ENCODE measurements at places on chromosomes 7 and 10.

DNA sequence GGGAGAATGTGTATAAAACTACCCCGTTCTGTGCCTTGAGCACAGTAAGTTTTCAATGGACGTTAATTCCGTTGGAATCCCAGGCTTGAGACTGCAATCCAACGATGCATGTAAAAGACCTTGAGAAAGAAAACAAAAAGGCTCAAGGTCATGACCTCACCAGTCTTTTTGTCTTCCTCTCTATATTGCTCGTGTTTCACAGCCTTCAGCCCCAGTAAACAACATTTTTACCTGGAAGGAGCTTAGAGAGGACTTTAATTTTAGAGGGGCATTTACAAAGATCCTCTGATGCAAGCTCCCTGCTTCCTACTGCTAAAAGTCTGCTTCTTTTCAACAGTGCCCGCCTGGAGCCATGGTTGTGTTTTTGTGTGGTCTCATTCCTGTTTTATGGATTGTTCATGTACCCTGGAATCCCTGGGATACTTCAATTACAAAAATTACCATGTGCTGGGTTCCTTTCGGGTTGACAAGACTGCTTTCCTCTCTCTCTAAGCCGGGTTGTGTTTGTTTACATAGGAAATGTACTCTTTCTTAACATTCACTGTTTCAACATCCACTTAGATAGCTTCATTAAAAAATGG lies 320.1 kb upstream of the NFE2L3 start:
- DNase-seq: no peak

DNA sequence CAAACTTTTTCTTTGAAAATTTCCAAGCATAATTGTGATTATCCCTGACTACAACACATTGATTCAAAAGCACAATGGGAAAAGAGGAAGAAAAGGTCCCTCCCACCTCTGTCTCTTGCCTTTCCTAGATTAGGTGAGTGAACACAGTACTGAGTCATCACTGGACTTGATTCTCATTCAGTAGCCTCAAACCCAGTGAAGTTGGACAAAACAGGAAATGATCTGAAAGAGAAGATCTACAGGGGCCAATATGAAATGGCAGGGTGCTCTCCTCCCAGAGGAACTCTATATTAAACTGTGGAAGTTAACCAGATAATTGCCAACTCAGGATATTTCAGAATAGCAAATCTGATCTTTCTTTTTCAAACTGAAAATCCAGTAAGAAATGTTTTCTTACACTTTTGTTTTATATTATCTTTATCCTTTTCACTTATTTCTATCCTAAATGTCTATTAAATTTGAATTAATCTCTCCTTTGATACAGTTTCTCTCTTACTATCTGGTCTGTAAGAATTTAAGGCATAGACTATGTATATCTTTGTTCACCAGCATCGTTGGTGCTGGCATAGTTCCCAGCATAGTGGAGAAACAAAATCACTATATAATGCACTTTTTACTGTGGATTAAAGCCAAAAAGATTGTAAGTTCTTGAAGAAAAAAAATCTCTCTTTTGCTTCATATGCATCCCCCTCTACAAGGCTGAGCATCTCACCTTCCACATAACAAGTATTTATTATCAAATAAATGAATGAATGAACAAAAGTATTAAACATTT lies 41.4 kb upstream of the IKZF1 start:
- no peak for DNase-seq

- DNase-seq: no peak
These were observed 60.9 kb downstream of the MYOF start for GRCh38 chr10:93420944-93421825.

- DNase-seq: no peak
These were observed 15.9 kb upstream of the PRTFDC1 start for GRCh38 chr10:24968349-24968748.

GRCh38 chr10:18658271-18659124 lies 733 bp upstream of the ARL5B start:
- no peak for DNase-seq

GRCh38 chr7:44386139-44386913 lies 60.9 kb upstream of the CAMK2B start:
- no peak for DNase-seq

DNA sequence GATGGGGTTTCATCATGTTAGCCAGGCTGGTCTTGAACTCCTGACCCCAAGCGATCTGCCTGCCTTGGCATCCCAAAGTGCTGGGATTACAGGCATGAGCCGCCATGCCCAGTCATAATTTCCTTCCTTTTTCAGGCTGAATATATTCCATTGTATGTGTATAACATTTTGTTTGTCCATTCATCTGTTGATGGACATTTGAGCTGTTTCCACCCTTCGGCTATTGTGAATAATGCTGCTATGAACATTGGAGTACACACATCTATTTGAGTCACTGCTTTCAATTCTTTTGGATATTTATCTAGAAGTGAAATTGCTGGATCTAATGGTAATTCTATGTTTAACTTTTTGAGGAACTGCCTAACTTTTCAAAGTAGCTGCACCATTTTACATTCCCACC lies 34.6 kb downstream of the TLX1 start:
- no peak for DNase-seq

- DNase-seq: no peak
These were observed 194.5 kb upstream of the LRGUK start for GRCh38 chr7:133932591-133932990.

DNA sequence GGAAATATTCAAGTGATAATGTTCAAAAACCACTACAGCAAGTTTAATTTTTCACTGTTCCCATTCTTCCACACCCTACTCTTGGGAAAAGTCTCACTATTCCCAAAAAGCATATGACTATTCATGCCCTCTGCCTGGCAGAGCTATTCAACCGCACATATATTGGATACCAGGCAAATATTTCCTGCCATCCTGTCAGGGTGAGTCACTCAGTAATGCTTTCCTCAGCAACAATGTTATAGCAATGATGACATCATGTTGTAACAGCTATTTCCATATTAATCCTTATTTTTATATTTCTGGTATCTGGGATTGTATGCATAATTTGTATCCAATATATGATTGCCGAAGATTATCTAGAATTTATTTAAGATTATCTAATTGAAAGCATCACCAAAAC lies 114.0 kb upstream of the PLXDC2 start:
- DNase-seq: no peak

GRCh38 chr7:20560325-20561180 lies 54.9 kb upstream of the ABCB5 start:
- DNase-seq: peak; percentile 11

- no peak for DNase-seq
These were observed 174.3 kb upstream of the FAM3C start for GRCh38 chr7:121570365-121570764.

DNA sequence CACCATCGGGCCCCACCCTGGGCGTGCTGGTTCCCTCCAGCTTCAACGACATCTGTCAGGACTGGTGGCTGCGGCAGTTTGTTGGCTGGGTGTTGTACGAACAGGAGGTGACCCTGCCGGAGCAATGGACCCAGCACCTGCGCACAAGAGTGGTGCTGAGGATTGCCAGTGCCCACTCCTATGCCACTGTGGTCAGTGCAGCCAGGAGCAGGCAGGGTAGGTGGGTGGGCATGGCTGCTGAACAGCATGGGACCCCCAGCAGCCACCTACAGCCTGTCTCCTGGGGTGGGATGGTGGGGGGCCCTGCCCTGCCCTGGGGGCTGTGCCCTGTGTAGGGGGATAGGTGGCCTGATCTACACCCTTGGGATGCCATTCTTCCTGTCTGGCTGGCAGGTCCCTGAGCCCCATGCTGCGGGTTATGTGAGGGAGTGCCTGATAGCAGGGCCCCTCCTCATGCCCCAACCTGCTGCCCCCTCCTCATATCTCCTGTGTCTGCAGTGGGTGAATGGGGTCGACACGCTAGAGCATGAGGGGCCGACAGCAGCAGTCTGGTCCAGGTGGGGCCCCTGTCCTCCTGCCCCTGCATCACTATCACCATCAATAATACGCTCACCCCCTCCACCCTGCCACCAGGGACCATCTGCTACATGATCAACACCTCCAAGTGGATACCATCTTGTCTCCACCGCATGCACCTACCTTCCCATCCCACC lies 56.9 kb downstream of the ZNF727 start:
- DNase-seq: no peak

GRCh38 chr10:118447478-118448270 lies 105.5 kb upstream of the FAM204A start:
- no peak for DNase-seq

DNA sequence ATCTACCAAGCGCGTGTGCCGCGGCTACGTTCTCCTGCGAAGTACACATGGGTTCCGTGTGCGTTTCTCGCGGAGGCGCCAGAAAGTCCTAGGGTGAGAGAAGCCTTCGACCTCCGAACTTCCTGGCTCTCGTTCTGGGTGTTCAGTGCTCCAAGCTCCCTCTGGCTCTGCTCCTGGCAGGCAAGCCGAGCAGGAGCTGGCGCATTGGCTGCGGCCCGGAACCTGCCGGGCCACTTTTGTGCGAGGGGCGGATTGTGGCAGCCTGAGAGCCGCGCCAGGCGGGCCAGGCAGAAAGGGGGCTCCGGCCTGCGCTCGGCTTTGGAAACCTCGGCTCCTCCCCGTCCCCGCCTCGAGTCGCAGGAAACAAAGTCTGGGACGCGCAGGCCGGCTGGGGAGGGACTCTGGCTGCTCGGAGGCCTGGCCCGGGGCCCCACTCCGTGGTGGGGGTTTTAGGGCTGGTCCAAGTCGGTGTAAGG lies 9.6 kb downstream of the EMX2 start:
- no peak for DNase-seq

DNA sequence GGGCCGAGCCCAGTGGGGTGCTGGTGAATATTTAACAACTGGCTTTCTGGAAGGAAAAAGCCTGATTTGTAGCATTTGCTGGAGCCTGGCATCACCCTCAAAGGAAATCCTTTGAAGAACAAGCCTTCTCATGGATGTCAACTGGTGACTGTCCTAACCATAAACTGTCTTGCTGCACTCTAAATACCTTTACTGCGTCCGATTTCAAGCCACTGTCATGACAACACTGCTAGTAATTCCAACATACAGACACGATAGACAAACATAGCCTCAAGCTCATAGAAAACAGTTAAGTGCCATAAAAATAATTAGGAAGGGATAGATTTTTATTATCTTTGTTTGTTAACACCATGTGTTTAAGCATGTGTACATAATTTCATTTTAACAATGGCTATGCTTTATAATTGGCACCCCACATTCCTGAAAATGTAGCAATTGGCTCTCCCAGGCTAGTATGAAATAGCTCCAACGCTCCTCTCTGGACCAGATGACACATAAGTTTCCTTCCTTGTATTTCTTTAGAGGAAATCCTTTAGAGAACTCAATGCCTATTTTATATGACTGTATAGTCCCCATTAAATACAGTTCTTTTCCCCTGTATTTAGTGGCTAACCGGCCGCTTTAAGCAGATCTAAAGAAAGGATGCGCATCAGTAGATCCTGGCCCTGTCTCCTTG lies 273.4 kb downstream of the PRPF18 start:
- DNase-seq: no peak

- no peak for DNase-seq
These were observed 9.3 kb upstream of the EN2 start for GRCh38 chr7:155448632-155449007.

- no peak for DNase-seq
These were observed 128.1 kb downstream of the ELFN1 start for GRCh38 chr7:1798191-1798590.

DNA sequence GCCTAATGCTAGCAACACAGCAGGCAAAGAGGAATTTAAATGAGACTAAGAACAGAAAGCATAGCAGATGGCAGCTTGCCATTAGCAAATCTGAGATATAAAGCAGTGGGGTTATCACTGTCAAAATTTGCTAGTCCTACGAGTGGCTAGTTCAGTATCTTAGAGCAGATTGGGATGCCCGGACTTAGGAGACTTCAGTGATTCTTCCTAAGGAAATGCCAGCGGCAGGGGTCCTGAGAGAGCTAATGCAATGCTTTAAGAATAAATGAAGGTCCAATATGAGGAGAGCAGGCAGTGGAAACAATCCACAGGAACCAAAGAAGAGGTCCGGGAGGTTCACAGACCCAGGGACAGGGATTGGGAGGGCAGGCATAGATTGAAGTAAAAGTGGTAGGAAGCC lies 169.3 kb upstream of the NPSR1 start:
- DNase-seq: no peak

GRCh38 chr10:28744069-28744768 lies 66.9 kb downstream of the BAMBI start:
- DNase-seq: no peak

- DNase-seq: no peak
These were observed 509.5 kb downstream of the DNAJB6 start for GRCh38 chr7:157846271-157846670.

DNA sequence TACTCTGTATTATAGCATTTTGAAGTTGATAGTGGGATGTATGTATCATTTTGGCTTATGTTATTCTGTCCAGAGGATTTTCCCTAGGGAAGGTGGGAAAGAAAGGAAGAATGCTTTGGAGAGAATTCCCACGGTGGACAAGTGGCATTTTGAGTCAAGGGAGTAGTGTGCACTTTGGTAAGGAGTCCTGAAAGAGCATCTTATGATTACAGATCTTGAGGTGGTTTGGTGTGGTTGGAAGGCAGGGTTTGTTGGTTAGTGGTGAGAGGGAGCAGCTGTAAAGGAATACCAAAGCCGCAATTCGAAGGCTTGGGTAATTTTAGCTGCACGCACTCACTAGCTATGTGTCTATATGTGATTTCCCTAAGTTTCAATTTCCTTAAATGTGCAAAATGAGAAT lies 16.1 kb downstream of the CCSER2 start:
- no peak for DNase-seq

GRCh38 chr10:62121187-62121530 lies 147.5 kb downstream of the RTKN2 start:
- DNase-seq: no peak

- no peak for DNase-seq
These were observed 38.8 kb downstream of the TMEM270 start for GRCh38 chr7:73899731-73900142.

- DNase-seq: peak; percentile 91
These were observed 58.5 kb upstream of the SMIM30 start for GRCh38 chr7:113176836-113177235.

GRCh38 chr10:14124941-14125340 lies 205.8 kb downstream of the FRMD4A start:
- no peak for DNase-seq

DNA sequence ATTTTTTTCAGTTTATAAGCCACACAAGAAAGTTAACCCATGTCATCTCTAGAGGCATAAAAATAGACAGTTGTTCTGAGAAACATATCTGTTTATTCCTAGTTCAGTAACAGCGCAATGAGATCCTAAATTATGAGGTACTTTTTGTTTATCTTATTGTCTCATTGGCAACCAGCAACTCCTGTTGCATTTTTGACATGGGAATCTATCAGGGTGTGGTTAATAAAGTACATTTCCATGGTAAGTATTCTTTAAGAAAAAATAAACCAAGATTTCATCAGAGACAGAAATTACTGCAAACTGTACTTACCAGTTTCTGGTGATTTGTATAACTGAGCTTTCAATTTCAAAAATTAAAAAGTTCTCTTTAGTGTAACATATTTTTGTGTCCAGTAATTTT lies 9.0 kb downstream of the FAS start:
- DNase-seq: no peak

DNA sequence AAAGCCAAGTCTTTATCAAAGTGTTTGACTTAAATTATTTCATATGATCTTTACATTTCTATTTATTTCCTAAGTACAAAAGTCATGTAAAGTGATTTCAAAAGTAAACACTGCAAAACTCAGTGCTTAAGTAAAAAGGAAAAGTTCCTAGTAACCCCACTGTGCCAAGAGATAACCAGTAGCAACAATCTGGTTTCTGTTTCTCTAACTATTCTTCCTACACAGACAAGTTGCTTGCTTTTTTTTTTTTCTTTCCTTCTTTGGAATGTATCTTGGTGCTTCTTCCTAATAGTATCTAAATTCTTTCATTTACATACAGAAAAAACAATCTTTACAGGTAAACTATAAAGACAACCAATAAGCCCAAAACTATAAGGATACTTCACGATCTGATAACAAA lies 3.1 kb downstream of the JCAD start:
- no peak for DNase-seq

GRCh38 chr10:109386921-109387320 lies 536.4 kb downstream of the XPNPEP1 start:
- DNase-seq: no peak
